CD4-positive, alpha-beta T cell treated with Interleukin-6 at 100 ng/mL for 8 hours (primary cell): ENCODE measurements at places on chromosomes 5 and 9.
A peak's percentile ranks its signal among the peaks of the same experiment; 100 is the strongest.

GRCh38 chr9:83334320-83334719, 203.9 kb downstream of the FRMD3 start:
- DNase-seq: peak; percentile 32

- DNase-seq: no peak
Measured at GRCh38 chr9:96183751-96184150, 118.2 kb downstream of the HSD17B3 start.

GRCh38 chr9:87872079-87872624, 10.5 kb upstream of the SPATA31E1 start:
- no peak for DNase-seq

GRCh38 chr5:40235471-40236400, 444.0 kb upstream of the PTGER4 start:
- no peak for DNase-seq

GRCh38 chr5:132259069-132259851, 1.8 kb downstream of the PDLIM4 start:
- no peak for DNase-seq

- no peak for DNase-seq
Measured at GRCh38 chr9:35757226-35757891, 3.3 kb upstream of the MSMP start.

GRCh38 chr9:33349743-33350142, 52.6 kb downstream of the AQP7 start:
- DNase-seq: no peak

GRCh38 chr9:110370315-110370714, 32.7 kb upstream of the TXNDC8 start:
- DNase-seq: no peak

GRCh38 chr5:945691-946551, 53.2 kb downstream of the TRIP13 start:
- no peak for DNase-seq

- no peak for DNase-seq
Measured at GRCh38 chr5:117102591-117102990, 528.0 kb upstream of the SEMA6A start.

- DNase-seq: no peak
Measured at GRCh38 chr9:81592887-81593266, 96.5 kb downstream of the TLE1 start.

DNA sequence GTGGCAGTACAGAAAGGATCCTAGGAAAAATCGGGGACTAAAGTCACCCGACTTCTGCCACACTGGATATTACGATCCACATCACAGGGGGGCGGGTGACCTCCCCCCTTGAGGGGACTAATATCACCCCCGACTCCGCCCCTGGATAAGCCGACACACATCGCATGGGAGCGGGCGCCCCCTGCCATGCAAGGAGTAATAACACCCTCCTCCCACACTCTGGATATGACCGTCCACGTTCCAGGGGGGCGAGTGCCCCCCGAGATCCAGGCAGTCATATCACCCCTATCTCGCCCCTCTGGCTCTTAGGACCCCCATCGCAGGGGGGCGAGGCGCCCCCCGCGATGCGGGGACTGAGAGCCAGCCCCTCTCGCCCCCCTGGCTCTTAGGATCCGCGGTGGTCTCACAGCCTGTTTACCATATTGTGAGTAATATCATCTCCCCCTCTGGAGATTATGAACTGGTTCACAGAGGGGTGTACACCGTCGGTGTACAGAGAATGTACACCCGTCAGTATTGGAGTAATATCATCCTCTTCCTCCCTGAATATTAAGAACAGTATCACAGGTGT, 423.0 kb downstream of the DIRAS2 start:
- DNase-seq: no peak

GRCh38 chr9:19127871-19128500, 694 bp upstream of the PLIN2 start:
- peak; percentile 20 for DNase-seq

- no peak for DNase-seq
Measured at GRCh38 chr9:130570208-130570607, 9.2 kb upstream of the FUBP3 start.
